ENCODE measurements at places on chromosomes 6 and 20. TPM values are rescaled to one million over a fixed set of nuclear protein-coding genes. Genes with fewer than 3 reads are reported as not detected.
A peak's percentile ranks its signal among the peaks of the same experiment; 100 is the strongest.

DNA sequence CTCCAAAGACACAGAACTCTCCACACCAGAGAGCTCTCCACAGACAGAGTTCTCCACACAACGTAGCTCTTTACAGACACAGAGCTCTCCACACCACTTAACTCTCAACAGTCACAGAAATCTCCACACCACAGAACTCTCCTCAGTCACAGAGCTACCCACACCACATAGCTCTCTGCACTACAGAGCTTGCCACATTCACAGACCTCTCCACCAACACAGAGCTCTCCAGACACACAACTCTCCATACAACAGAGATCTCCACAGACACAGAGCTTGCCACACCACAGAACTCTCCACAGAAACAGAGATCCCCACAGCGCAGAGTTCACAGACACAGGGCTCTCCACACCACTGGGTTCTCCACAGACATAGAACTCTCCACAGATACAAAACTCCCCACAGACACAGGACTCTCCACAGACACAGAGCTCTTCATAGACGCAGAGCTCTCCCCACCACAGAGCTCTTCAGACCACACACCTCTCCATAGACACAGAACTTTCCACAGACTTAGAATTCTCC lies 52.5 kb downstream of the ERMARD start:
- peaks cover 35% of the 10 kb centered on the region for H3K27me3 ChIP-seq
- DNase-seq, result peak; percentile 89
- no peak overlapping the region for H3K4me3 ChIP-seq
- H3K36me3 ChIP-seq, result no peaks in the 10 kb centered on the region
- no peak overlapping the region for H3K27ac ChIP-seq

GRCh38 chr6:1774226-1774915 lies 164.7 kb downstream of the FOXC1 start:
- H3K4me1 ChIP-seq, result peaks cover 20% of the 10 kb centered on the region
- no peak for DNase-seq
- no peak overlapping the region for H3K4me3 ChIP-seq
- no peaks in the 10 kb centered on the region for H3K27me3 ChIP-seq
- no peaks in the 10 kb centered on the region for H3K36me3 ChIP-seq
- H3K27ac ChIP-seq, result no peak overlapping the region

DNA sequence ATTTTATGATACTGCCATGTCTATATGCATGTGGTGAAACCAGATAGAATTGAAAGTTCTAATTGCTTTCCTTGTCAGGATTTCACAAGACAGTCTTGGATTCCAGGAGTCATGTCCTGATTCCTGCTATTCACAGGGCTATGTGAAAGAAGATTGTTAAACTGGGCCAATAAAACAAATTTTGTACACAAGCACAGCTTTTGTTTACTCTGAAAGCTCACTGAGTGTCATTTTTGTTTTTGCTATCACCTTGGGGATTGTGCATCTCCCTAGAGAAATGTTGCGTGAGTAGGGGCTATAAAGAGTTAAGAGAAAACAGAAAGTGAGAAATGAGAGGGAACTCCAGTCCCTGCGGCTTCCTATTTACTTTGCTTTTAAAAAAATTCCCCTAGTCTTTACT lies 627.5 kb downstream of the PKHD1 start:
- no peak overlapping the region for H3K27ac ChIP-seq
- no peak for DNase-seq
- H3K36me3 ChIP-seq, result no peaks in the 10 kb centered on the region
- H3K27me3 ChIP-seq, result no peaks in the 10 kb centered on the region
- H3K4me1 ChIP-seq, result no peaks in the 10 kb centered on the region
- no peak overlapping the region for H3K4me3 ChIP-seq

DNA sequence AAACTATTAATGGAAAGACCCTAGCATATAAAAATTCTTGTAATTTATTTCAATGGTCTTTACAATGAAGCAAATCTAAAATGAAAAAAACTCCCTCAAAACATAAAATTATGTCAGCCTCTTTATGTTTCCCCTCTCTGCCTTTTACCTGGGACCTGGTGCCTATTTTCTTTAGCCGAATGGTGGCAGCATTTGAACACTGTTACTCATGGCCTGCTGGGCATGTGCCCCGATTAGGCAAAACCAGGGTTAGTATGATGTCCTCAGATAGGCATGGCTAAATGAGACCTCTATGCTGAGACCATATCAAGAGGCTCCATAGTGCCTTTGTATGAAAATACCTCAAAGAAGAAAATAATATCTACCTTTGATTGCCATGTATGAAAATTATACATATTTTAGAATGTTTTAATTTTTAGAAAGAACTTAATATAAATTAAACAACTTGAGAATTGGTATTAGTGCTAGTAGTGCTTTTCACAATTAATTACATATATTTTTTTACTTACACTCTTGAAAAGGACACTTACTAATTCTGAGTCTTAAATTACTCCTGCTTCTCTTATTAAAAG lies 22.5 kb upstream of the C6orf58 start:
- H3K36me3 ChIP-seq, result no peaks in the 10 kb centered on the region
- no peak overlapping the region for H3K27ac ChIP-seq
- H3K4me3 ChIP-seq, result no peak overlapping the region
- no peaks in the 10 kb centered on the region for H3K27me3 ChIP-seq
- no peak for DNase-seq

The SLA2 gene
- total RNA-seq, result 0.26 TPM

The TSPO2 gene
- total RNA-seq, result not detected

The JPH2 gene
- 314 TPM for total RNA-seq

The KCNG1 gene
- total RNA-seq, result 0.63 TPM

The FAM184A gene
- 7.6 TPM for total RNA-seq
